Hematopoietic multipotent progenitor cell treated with erythropoietin and hydrocortisone succinate and interleukin-3 and kit ligand, for 8 days (in vitro differentiated cells): ENCODE measurements at places on chromosomes 7 and 10.

- DNase-seq = no peak
Observed at GRCh38 chr10:121531076-121531829, 67.0 kb downstream of the FGFR2 start.

DNA sequence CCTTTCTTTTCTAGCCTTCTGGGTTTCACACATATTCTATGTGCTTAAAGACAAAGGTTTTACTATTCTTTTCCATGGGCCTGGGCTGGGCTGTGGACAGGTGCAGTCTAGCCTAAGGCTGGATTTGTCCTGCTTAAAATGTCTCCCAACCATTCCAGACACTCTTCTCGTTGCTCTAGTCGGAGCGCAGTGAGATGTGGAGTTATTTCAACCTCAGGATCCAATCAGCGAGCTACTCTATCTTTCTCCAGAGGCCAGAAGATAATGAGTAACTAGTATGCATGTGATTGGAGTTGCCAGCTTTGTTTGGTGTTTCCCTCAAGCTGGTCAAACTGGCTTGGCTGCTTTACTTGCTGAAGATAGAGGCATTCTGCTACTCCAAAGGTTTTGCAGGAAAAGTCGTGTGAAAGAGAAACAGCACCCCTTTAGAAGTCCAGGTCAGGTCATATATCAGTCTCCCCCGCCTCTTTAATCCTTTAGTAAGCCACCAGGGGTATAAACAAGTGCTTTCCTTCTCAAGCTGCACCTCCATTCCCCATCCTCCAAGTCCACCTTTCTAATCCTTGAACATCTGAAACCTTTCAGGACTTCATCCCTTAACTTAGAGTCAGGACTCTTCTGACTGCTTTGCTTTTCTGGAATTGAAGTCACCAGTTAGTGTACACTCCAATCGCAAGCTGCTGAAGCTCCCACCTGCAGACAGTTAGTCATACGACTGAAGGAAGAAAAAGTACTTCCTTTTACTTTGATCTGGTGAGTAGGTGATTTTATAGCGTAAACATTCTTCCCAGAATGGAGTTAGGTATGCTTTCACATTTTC, 78.8 kb downstream of the DNMBP start:
- DNase-seq = no peak

DNA sequence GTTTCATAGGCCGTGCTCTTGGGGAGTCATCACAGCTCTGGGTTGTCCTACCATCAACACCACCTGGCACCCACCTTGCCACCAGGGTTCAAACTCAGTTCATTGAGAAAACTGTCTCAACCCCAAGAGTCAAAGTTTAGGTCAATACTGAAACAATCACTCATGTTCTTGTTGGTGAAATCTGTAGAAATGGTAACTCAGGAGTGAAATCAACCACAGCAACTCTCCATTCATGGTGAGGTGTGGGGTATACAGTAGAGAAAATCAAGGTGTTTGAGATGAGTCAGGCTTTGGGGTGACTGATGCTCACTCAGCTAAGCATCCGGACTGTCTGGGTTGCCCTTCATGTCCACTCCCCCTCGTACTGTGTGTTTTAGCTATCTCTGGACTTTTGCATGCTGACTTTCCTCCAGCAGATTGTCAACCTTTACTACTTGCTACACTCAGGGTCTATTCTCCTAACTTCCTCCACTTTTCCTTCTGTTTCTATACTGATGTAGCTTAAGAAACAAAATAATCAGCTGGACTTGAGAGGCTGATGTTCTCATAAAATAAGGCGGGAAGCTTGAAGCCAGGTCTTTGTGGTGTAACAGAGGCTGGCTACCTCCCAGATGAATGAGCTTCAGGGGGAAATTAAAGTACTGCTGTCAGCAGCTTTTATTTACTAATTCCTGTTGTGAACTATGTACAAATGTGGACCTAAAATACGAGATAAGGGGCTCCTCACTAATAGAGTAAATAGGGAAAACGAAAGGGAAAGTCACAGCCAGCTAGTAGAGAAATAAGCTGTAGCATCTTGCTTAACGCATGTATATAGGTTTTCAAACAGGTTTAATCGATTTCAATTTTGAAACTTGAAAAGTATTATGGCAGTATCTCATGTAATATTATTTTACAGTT, 173.6 kb upstream of the AKR1E2 start:
- no peak for DNase-seq

DNA sequence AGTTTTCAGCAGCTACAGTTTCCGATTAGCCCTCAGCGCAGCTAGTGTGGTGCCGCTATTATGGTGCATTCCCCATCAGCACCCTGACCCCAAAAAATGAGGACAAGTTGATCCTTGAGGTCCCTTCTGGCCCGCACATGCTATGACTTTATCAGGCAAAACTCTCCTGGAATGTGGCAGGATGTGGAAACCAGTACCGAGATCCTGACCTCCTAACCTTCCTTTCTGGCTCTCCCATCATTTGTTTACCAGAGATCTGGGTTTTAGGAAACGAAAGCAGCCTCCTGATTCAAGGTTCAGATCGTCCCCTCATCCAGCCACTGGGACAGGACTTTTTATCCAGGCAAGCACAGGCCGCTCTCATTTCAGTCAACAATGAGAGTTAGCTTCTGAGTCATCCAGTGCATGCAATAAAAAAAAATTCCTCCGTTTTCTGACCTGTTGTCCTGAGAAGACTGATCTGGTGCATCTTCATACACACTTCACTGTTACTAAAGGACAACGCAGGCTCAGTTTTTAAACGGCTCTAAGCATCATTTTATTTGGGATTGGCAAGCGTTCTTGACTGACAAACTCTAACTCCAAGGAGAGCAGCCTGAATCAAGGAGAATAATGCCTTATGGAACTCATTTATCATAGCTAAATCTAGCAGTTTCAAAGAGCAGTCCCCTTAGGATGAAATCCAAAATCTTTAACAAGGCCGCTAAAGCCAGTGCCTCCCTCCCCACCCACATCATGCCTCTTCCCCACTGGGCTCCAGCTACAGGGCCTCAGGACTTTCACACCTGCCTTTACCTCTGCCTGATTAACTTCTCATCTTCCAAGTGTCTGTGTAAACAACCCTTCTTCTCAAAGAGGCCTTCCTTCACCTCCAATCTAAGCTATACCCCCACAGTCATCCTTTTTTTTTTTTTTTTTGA, 17.1 kb downstream of the PDLIM1 start:
- no peak for DNase-seq

GRCh38 chr10:2786251-2786650, 281.1 kb upstream of the PFKP start:
- no peak for DNase-seq

DNA sequence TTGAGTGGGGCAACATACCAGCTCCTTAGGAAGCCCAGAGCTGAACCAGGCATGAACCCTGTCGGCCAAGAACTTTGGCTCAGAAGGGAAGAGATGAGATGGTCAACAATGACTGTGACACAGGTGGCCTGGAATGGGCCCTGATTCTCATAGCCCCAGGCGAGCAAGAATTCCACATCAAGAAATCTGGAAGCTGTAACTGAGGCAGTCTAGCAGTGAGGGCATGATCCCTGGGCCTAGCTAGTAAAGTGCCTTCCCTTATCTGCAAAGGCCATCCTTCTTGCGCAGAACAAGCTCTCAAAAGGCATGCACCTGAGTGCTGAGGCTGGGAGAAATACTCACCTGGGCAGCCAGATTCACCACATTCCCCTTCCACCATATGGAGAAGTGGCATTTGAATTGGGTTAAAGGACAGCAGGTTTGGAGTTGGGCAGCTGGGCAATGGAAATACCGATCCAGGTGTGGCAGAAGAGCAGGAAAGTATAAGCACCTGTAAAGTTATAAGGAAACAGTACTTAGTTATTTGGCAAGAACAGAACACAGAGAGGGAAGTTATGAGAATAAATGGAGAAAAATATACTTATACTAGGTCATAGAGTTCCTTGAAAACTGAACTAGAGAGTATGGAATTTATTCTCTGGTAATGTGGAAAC, 78.6 kb upstream of the CAPZA2 start:
- no peak for DNase-seq

DNA sequence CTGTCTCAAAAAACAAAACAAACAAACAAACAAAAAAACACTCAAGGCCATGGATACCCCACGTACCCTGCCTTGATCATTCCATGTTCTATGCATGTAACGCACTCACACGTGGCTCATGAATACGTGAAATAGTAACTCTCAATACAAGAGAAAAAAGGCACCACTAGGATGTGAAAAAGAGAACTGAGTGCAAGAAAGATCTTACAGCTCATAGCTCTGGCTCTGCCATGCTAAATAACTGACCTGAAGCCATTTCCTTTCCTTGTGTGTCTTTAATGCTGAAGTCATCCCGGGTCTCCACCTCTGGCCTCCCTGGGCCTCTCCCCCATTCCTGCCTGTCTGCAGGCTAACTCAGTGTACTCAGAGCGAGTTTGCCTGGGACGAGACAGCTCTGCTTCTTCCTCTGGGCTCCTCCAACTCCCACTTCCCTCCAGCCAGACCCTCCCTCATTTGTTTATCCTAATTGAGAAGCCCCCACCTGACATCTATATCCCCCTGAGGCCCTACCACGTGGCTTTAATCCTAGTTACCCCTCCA, 117.3 kb downstream of the PRPF18 start:
- no peak for DNase-seq

DNA sequence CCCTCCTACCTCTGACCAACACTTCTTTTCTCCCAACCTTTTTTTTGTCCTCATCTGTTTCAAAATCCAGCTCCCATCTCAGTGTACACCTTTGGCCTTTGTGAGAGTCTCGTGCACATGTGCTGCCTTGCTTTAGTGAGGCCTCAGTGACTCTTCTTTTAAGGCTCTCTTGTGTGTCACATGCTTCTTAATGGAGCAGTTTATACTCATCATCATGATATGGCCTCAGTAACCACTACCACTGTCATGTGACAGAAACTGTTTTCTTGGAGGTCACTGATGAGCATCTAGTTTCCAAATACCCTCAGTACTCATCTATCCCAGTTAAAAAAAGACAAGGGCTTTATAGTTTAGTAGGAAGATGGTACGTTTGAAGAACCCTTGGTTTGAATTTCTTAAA, 8.1 kb upstream of the ARHGAP22 start:
- DNase-seq = no peak

DNA sequence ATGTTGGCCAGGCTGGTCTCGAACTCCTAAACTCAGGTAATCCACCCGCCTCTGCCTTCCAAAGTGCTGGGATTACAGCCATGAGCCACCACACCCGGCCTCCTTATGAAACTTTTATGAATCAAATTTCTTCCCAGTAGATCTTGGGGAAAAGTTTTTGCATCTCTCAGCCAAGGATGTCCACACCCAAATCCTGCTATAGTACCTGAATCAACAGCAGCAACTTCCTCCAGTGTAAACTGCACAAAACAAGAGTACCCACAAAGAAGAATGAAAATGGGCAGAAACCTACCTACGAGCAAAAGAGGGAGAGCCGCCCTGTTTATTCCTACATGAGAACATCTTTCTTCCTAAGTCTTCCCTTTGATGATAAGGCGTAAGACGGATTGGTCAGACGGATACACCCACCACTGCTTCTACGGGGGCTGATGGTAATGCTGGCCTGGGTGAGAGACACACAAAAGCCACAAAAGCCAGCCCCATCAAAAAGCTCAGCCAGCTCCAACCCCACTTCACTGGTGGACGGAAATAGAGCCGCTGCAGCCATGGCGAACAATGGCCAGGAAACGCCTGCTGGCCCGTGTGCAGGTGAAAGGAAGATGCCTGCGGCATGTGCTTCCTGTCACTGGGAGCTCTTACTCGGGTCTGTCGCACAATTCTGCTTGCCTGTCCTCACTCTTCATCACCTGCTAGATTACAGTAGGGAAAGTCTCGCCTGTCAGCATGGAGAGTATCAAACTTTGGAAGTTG, 10.4 kb downstream of the JCAD start:
- DNase-seq = no peak

DNA sequence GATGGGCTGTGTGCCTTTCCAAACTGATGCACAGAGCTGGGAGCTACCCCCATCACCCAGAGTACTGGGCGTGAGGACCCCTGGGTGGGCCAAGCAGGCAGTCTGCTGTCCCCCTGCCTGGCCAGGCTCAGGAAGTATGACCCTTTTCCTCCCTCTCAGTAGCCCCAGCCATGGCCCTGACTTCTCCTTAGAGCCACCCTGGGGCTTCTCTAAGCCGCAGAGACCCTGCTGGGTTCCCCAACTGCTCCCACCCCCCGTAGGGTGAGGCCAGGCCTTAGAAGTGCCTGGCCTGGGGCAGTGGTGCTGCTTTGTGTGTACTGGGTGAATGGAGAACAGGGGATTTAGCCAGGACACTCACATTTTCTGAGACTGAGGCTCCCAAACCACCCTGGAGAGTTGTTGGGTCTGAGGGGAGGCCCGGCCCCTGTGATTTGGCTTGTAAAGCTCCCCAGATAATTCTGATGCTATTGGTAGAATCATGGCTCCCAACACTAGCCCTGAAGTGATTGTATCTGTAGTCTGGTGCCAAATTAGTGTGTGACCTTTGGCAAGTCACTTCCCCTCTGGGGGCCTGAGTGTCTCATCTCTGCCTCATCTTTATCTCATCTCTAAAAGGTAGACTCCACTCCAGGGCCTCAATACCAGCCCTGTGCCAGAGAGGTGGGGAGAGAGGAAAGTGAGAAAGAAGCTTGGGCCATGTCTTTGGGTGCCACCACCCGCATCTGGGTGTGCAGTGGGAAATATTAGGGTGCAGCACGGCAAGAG, 99.7 kb upstream of the PPIF start:
- DNase-seq = no peak

GRCh38 chr7:45084336-45084735, 4.4 kb downstream of the NACAD start:
- no peak for DNase-seq

DNA sequence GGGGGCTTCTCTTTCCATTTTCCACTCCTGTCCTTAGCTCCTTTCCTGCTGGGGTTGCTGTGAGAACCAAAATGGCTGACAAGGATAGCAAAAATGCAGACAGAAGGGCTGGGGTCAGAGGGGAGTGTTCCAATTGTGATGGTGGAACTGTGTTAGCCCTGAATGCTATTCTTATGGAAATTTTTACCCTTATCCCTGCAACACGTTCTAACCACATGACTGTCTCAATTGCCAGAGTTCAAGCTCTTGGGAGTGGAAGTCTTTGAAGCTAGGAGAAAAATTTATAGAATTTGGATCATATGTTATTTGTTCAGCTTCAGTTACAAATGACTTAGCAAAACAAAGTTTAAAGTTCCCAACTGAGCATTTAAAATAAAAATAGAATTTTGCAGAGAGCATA, 134.1 kb downstream of the ADCYAP1R1 start:
- no peak for DNase-seq

GRCh38 chr10:33027088-33027487, 69.1 kb upstream of the ITGB1 start:
- DNase-seq = no peak

DNA sequence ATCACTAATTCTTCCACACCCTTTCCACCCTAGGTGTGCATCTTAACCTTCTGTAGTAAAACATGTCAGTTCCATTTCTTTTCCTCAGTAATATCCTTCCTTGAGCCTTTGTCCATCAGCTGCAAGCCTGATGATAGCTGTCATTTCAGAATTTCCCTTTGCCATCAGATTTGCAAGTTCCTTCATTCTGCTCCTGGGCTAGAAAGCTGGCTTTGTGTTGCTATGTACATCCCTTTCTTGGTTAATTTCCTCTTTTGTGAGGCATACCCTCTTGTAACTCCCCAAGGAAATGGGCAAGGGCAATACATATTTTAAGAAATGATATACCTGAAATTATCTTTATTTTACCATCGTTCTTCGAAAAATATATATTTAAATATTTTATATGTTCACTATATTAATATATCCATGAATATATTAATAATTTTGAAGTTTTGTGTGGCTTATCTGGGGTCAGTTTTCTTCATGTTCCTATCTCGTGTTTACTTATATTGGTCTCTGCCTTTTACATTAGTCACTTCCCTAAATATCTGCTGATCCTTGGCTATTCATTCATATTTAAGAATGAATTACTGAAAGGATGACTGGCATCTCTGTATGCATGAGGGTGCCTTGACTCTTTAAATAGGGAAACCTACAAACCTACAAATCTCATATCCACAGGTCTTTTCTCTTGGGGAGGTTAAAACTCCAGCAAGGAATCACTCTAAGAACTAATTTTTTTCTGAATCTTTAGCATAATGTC, 143.8 kb downstream of the ZNF22 start:
- DNase-seq = no peak
